ENCODE measurements at places on chromosomes 16 and 17. TPM values are rescaled to one million over a fixed set of nuclear protein-coding genes. Genes with fewer than 3 reads are reported as not detected.
A peak's percentile ranks its signal among the peaks of the same experiment; 100 is the strongest.

- no peaks in the 10 kb centered on the region for H3K4me1 ChIP-seq
- H3K4me3 ChIP-seq: no peak overlapping the region
- no peak for DNase-seq
- no peak overlapping the region for H3K27ac ChIP-seq
- no peaks in the 10 kb centered on the region for H3K36me3 ChIP-seq
- H3K27me3 ChIP-seq: no peaks in the 10 kb centered on the region
These were observed 259.9 kb upstream of the IRX3 start for GRCh38 chr16:54546521-54546920.

- no peak overlapping the region for H3K4me3 ChIP-seq
- H3K27me3 ChIP-seq: no peaks in the 10 kb centered on the region
- H3K4me1 ChIP-seq: no peaks in the 10 kb centered on the region
- H3K27ac ChIP-seq: peak overlapping the region; percentile 64
These were observed 10.8 kb downstream of the TMEM235 start for GRCh38 chr17:78242024-78242742.

- H3K4me3 ChIP-seq: no peak overlapping the region
- DNase-seq: no peak
- H3K27ac ChIP-seq: no peak overlapping the region
- H3K27me3 ChIP-seq: no peaks in the 10 kb centered on the region
These were observed 123.6 kb downstream of the MSI2 start for GRCh38 chr17:57379895-57380434.

DNA sequence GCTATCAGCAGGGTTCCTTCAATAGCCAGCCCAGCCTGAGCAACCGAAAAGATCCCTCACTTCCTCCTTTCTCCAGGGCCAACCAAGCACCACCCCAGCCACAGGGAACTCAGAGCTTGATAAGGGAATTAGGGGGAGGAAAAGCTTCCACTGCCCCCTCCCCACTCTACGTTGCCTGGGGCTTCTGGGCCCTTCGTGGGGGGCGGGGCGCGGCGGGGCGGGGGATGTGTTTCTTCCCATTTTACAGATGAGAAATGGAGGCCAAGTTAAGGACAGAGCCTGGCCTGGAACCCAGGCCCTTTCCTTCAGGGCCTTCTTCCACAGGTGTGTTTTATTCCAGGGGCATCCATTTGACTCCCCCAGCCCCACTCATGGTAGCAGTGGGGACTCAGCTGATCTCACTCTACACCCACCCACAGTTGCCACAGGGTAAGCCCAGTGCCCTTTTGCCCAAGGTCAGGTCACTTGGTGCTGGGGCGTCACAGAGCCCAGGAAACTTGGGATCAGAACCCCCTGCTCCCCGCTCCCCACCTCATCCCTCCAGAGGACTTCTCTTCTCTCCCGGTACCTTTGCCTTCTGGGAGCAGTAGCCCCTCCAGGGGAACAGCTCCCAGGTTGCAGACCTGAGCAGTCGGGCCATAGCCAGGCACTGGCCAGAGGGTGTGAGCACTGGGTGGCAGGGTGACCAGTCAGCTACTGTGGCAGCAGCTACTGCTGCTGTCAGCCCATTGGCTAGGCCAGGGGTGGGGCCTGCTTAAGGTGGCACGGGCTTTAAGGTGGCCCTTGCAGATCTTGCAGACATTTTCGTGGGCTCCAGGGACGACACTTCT lies at the start of gene LDHD:
LDHD (minus strand) TSS at position 700 of the 830 bp plus-strand sequence; CDS start at position 640, 60 bp downstream.
- DNase-seq: peak; percentile 81
- peaks cover 20% of the 10 kb centered on the region for H3K4me1 ChIP-seq
- H3K4me3 ChIP-seq: no peak within 1 kb of the TSS
- H3K27ac ChIP-seq: no peak within 1 kb of the TSS
- H3K27me3 ChIP-seq: no peaks in the 10 kb centered on the region

GRCh38 chr17:58336456-58337209 lies 8.0 kb upstream of the TSPOAP1 start:
- peak overlapping the region; percentile 87 for H3K27ac ChIP-seq
- H3K27me3 ChIP-seq: no peaks in the 10 kb centered on the region
- H3K4me3 ChIP-seq: no peak overlapping the region
- H3K36me3 ChIP-seq: no peaks in the 10 kb centered on the region
- H3K4me1 ChIP-seq: no peaks in the 10 kb centered on the region

GRCh38 chr17:58215685-58216084 lies 3.4 kb downstream of the MKS1 start:
- no peak overlapping the region for H3K4me3 ChIP-seq
- no peak overlapping the region for H3K27ac ChIP-seq
- no peaks in the 10 kb centered on the region for H3K27me3 ChIP-seq
- no peaks in the 10 kb centered on the region for H3K36me3 ChIP-seq
- no peaks in the 10 kb centered on the region for H3K4me1 ChIP-seq
- no peak for DNase-seq

DNA sequence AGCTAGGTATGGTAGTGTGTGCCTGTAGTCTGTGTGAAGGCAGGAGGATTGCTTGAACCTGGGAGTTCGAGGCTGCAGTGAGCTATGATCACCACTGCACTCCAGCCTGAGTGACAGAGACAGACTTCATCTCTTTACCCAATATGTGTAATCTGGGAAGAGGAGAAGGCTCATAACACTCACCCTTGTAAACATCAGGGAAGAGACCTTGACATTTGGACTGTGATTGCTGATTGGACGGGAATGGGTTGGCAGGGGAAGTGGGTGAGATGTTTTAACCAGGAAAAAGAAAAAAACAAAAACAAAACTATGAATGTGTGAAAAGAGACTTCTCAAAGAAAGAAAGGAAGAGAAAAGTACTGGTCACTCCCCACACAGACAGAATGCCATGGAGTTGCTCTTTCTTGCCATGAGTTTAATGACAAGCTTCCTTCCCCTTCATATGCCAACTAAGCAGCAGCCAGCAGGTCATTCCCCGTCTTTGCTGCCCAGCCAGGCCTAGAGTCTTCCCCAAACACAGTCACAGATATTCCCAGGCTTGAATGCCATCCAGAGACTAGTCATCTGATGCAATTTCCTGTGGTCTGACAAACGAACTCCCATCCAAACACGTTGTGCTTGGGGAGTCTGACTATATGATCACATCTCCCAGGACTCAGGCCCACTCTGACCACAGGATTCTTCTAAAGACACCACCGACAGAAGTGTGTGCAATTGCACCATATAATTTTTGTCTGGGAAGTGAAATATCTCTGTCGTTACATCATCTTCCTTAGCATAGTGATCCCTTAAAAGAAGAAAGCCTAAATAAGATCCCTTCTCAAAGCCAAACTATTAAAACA lies 3.6 kb upstream of the XAF1 start:
- peak; percentile 51 for DNase-seq
- H3K27ac ChIP-seq: peak overlapping the region; percentile 56
- H3K27me3 ChIP-seq: no peaks in the 10 kb centered on the region
- H3K4me1 ChIP-seq: no peaks in the 10 kb centered on the region
- no peak overlapping the region for H3K4me3 ChIP-seq

- no peaks in the 10 kb centered on the region for H3K4me1 ChIP-seq
- no peak for DNase-seq
- no peak overlapping the region for H3K4me3 ChIP-seq
- H3K27me3 ChIP-seq: no peaks in the 10 kb centered on the region
These were observed 8.2 kb downstream of the CASC3 start for GRCh38 chr17:40148527-40148926.

DNA sequence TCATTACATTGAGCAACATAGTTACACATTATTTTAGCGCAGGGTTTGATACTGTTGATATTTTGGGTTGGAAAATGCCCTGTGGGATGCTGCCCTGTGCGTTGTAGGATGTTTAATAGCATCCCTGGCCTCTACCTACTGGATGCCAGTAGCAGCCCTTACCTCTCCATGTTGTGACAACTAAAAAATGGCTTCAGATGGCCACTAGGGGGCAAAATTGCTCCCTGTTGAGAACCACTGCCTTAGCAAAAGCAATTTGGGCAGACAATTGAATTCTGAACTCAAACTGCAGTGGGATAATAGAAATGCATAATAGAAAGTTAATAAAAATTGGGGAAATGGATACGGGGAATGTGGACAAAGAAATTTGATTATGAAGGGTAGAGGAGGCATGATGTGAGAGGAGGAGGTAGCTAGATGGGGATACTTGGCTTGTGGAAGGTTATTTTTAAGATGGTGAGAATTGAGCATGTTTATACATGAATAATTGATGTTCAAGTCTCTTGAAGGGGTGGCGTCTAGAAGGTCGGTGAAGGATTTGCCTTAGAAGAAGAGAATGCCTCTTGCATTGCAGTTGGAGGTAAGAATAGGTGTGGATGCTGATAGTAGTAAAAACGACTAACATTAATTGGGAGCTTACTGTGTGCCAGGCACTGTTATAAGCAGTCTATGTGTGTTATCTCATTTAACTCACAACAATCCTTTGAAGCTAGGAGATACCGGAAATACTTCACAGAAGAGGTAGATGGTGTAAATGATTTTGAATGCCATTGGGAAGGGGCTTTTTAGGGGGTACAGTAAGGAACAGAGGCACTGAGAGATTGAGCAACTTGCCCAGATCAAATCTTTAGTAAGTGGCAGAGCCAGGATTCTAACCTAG lies 19.0 kb downstream of the HEATR9 start:
- DNase-seq: no peak
- H3K4me1 ChIP-seq: no peaks in the 10 kb centered on the region
- H3K27ac ChIP-seq: no peak overlapping the region
- no peaks in the 10 kb centered on the region for H3K27me3 ChIP-seq
- no peak overlapping the region for H3K4me3 ChIP-seq

Gene KRT31
- total RNA-seq: not detected

Gene TBC1D26
- 0.28 TPM for total RNA-seq

All from Peyer's patch (tissue), 4 donors.